ENCODE measurements at places on chromosomes 12 and 14. TPM values are rescaled to one million over a fixed set of nuclear protein-coding genes. Genes with fewer than 3 reads are reported as not detected.

SYT1 gene
- total RNA-seq = 1.5 TPM

- no peak for DNase-seq
These were observed at the start of gene CD163L1 for GRCh38 chr12:7444076-7444475. CD163L1 (minus strand) TSS chr12:7444153; CDS start chr12:7444127, 26 bp downstream.

- DNase-seq = no peak
These were observed 340.1 kb downstream of the GLT1D1 start for GRCh38 chr12:129193263-129193871.

GRCh38 chr12:128592220-128592744, 231.5 kb downstream of the SLC15A4 start:
- DNase-seq = no peak

GRCh38 chr12:118900993-118901392, 80.3 kb upstream of the SRRM4 start:
- no peak for DNase-seq

Data from left lung (tissue), 14 donors.